Activated T-cell treated with anti-CD3 and anti-CD28 coated beads for 24 hours (primary cell): ENCODE measurements at places on chromosomes 1 and 21.

DNA sequence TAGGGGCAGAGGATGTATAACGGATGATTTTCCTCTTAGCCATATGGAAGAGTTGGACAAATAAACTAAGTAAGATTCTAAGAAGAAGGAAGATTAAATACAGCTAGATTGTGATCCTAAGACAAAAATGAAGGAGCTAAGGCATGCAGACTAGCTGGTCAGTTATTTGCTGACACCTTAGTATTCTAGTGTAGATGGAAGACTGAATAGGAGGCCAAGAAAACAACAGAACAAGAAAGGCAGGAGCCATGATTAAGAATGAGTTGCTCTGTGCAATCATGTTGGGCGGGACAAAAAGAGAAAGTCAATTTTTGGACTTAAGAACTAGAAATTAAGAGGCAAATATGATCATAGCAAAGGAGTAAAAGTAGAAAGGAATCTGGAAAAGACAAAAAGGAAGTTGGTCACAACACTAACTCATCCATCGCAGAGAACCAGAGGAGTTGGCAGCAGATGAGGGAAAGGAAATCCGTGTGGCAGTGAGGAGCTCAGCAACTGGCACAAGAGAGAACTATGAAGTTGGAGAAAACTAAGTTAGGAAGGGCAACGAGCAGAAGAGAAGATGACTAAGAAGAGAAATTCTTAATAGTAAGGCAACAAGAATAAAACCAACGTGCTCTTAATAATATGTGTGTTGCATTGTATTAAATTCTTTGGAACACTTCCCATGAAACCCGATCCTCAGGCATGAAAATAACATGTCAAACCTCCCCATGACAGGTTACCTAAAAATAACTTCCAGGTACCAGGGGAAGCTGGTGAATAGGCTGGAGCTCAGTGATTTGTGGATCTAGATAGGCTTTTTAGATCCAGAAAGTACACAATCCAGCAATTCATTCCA, 234.4 kb downstream of the LTN1 start:
- DNase-seq, result no peak

- DNase-seq, result no peak
Observed at GRCh38 chr1:203465948-203466347, 9.7 kb upstream of the PRELP start.

GRCh38 chr1:23198373-23198772, 18.9 kb downstream of the HTR1D start:
- DNase-seq, result no peak

GRCh38 chr1:28601696-28602095, 9.6 kb downstream of the RAB42 start:
- no peak for DNase-seq

GRCh38 chr1:8903410-8903809, 24.9 kb upstream of the ENO1 start:
- no peak for DNase-seq

DNA sequence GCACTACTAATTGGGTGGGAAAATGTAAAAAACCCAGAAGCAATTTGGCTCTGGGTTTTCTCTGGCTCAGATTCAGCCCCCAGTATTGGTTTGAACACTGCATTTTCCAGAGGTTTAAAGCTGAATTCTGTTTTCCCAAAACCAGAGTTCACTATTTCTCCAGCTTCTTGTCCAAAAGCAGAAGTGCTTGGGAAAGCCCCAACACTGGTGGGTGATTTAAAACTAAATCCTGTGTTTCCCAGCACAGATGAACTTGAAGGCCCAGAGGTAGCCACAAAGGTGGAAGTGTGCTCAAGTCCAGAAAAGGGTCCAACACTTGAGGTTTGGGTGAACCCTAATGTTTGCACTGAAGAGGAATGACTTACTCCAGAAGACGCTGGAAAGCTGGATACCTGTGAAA, 678 bp downstream of the MCM3AP start:
- no peak for DNase-seq

DNA sequence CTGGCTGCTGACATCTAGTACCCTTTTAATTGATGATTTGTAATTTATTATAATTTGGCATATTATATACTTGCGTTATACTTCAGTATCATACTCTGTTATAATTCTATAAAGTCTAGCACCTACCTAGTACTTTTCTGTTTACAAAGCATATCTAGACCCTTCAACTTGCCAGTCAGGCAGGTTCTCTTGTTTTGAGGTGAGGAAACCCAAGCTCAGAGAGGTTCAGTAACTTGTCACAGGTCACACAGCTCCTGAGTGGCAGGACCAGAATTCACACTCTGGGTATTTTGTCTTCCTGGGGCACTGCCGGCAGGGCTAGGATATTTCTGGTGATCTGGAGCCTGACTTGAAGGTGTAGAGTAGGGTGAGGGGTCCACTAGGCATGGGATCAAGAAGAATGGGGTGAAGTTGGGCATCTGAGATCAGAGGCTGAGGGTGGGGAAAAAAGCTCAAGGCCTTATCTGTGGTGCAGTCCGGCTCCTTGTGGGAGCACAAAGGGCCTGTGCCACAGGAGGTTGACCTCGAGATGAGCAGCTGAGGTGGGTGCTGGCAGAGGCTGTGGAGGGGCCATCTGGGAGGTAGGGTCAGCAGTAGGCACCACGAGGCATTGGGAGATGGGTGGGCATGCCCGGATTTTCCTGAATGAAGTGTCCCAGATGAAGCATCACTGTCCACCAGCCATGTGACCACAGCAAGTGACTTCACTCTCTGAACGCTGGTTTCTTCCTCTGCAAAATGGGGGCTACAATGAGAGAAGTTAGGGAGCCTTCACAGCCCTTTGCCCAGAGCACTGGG, 102.6 kb downstream of the EPHB2 start:
- DNase-seq, result no peak

- no peak for DNase-seq
Observed at GRCh38 chr1:58596631-58597052, 19.6 kb upstream of the TACSTD2 start.

GRCh38 chr1:226443033-226443432, 35.1 kb upstream of the PARP1 start:
- DNase-seq, result no peak

- DNase-seq, result no peak
Observed at GRCh38 chr1:211741788-211742187, 66.4 kb upstream of the NEK2 start.

DNA sequence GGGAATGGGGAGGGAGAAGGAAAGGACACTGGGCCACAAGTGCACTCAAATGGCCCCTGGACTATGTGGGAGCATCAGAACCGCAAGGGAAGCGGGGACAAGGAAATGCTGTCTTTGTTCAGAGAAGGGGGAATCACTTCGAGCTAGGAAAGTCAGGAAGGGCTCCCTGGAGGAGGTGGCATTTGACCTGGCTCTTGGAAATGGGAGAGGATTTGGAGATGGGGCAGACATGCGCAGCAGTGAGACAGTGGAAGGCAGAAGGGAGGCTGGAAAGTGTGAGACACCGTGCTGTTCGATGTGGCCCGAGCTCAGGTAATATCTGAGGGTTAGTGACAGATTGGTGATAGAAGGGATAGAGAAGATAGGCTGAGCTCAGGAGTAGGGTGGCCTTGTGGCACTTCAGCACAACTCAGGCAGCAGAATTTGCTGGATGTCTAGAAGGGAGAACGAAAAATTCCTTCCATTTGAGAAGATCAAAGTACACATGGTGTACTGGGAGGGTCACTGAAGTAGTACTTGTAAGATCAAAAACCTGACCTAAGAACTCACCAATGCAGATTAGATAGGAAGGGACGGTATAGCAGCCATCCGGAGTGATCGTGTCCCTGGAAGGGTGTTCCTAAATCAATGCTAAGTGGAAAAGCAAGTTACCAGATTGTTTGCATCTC, 25.4 kb downstream of the SLC1A7 start:
- no peak for DNase-seq

DNA sequence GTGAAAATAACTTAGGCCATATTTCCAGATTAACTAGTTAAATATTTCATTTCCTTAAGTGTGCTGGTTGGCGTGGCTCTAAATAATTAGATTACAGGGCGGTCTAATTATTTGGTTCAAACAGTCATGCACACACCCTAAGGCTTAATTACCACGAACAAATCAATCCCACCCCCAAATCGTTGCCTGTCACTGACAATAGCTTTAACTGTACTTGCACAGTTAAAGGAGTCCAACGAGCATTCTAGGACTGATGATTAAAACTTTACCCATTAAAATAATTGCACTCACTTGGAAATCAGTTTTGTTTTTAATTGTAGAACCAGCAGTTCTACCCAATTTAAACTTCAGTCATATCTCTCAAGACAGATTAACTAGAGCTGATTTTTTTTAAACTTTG, 1.5 kb upstream of the POU2F1 start:
- DNase-seq, result no peak

DNA sequence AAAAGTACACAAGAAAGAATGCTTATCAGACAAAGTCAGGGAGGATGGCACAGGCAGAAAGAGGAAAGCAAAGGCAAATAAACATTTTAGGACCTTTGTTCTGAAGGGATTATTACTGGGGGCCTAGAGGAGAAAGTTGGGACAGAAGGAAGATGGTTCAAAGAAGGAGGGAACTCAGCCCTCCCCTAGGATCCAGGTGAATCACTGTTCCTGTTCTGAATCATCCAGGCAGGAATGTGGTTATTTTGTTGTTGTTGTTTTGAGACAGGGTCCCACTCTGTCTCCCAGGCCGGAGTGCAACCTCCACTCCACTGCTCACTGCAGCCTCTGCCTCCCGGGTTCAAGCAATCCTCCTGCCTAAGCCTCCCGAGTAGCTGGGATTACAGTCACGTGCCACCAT, 38.5 kb upstream of the PSEN2 start:
- no peak for DNase-seq

- DNase-seq, result no peak
Observed at GRCh38 chr1:121483961-121484424, 299.2 kb downstream of the SRGAP2C start.

DNA sequence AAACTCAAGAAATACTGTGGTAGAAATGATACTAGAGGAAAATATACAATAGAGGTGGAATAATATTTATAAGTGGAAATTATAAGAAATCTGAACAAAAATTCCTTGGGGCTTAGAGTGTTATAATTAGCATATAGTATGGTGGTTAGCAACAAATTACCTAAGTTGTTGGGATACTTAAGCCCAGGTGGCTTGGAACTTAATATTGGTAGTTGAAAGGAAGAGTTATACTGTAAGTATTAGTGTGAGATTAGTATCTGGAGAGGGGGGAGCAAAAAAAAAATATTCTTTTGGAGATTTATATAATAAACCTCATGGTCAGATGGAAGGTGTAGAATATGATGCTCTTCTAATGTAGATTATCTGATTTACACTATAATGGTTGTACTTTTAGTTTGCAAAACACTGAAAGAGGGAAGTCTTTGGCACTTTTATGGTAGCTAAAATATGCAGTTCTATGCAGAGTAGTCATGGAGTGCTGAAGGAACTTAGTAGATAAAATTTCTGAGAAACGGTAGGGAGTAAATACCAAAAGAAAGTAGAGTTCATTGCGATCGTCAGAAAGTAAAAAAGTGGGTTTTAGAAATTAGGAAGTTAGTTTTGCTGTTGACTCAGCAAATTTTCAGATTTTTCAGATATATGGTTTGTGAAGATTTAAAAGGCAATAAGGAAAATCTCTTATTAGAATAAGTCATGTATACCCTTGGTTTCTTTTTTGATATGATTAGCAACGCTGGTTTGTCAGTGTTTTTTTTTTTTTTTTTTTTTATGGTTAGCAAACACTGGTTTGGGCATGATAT, 45.7 kb downstream of the MTF2 start:
- no peak for DNase-seq

GRCh38 chr1:66343569-66344325, 190.2 kb upstream of the SGIP1 start:
- no peak for DNase-seq

DNA sequence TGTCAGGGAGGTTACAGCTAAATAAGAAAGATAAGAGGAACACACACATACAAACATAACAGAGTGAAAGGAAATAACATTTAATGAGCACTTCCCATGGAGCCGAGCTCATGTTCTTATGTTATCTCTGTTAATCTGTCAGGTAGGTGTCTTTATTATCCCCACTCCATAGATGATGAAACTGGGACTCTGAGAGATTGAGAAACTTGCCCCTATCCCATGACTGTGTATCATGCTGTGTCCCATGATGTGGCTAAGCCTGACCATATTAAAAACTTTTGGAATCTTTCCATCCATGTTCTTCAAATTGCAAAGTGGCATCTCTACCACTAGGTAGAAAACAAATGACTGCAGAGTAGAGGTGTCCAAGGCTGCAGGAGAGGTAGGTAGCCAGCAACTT, 285.2 kb upstream of the SGIP1 start:
- DNase-seq, result no peak

- DNase-seq, result no peak
Observed at GRCh38 chr1:193754732-193755427, 568.5 kb upstream of the B3GALT2 start.

DNA sequence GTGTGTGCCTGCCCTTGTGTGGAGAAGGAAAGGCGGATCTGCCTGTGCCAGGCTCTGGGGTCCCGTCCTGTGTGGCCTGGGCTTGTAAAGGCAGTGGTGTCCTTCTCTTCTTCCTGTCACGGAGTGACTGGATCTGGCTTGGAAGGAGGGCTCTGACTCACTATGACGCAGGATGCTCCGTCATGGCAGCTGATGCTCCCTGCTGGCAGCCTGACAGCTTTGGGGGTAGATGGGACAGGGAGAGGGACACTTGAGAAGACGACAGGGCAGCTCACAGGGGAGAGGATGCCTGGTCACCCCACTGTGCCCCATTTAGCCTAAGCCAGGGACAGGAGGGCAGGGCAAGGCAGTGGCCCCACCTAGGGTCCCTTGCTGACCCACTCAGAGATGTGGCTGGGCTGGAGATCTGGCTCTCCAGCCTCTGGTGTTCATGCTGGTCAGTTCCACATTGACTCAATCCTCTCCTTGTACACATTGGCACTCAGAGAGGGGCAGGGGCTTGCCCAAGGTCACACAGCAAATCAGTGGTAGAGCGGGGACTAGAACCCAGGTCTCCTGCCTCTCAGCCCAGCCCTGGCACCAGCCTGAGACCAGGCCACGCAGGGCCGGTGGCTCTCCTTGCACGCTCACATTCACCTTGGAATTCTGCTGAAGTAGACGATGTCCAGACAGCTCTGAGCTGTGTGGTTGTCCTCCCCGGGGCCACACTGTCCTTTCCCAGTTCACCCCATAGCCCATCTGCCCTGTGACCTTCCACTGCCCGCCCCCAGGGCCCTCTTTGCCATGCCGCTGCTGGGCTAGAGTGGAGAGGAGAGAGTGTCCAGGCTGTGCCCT, 2.8 kb upstream of the FAM131C start:
- DNase-seq, result no peak

DNA sequence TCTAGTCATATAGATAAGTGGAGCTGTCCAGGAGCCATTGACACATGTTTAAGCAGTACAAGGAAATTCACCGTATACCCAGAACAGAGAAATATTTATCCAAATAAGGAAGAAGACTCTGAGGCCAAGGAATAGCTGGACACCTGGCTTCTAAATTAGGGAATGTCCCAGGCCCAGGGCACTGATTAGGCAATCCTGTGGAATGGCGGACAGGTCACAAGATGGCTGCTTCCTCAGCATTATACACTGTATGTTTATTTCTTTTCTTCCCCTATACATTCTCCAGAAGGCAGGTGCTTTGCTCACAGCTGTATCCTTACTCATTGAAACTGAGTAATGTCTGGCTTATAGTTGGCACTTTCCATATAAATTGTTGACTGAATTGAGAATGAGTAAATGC, 59.4 kb downstream of the ST6GALNAC3 start:
- DNase-seq, result no peak

- no peak for DNase-seq
Observed at GRCh38 chr1:173857363-173857917, 10.3 kb downstream of the GAS5 start.
